ENCODE measurements at places on chromosomes 6 and 20. TPM values are rescaled to one million over a fixed set of nuclear protein-coding genes. Genes with fewer than 3 reads are reported as not detected.
A peak's percentile ranks its signal among the peaks of the same experiment; 100 is the strongest.

GRCh38 chr6:121335087-121336008, 1.1 kb upstream of the TBC1D32 start:
- no peak for DNase-seq

- no peak for DNase-seq
Measured at GRCh38 chr20:33079259-33079658, at the start of gene BPIFB4. Gene BPIFB4 (plus strand): TSS chr20:33079643. CDS start chr20:33081527, 1,884 bp downstream.

DNA sequence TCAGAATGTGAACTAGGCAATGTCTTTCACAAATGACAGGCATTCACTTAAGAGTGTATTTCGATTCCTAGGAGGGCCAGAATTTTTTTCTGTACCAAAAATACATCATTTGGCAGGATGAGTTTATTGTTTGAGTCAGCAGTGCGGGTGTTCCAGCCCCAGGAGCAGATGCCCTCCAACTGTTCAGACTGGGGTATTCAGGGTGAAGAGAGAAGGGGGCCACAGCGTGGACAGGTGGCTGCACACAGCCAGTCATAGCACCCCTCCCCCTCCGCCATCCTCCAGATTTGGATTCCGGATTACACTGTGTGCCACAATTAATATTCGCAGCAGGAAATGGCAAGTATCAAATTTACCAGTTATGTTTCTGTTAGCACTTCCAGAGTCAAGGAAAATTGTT, 38.6 kb downstream of the RIPOR2 start:
- no peak for DNase-seq

GRCh38 chr6:39157511-39157910, 42.5 kb upstream of the SAYSD1 start:
- no peak for DNase-seq

Gene SIRPB1
- polyA plus RNA-seq = 1.6 TPM

Gene DSP
- polyA plus RNA-seq = 0.41 TPM

Gene ANKRD6
- 21.4 TPM for polyA plus RNA-seq

- DNase-seq = no peak
Measured at GRCh38 chr6:30157999-30158398, 3.0 kb downstream of the TRIM10 start.

DNA sequence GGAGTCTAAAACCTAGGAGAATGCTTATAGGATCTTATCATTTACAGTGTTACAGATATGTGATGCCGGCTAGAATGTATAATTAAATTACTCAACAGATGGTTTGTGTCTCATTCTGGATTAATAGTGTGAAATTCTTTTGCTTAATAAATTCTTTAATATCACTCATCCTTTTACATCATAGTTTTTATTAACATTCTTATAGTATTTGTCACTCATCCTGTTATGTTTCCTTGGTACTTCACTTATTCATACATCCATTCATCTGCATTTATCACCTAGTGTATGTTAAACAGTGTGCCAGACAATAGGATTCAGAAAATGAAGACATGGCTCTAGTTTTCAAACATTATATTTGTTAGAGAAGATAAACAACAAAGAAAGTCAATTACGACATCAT, 468.7 kb downstream of the FRK start:
- DNase-seq = no peak

DNA sequence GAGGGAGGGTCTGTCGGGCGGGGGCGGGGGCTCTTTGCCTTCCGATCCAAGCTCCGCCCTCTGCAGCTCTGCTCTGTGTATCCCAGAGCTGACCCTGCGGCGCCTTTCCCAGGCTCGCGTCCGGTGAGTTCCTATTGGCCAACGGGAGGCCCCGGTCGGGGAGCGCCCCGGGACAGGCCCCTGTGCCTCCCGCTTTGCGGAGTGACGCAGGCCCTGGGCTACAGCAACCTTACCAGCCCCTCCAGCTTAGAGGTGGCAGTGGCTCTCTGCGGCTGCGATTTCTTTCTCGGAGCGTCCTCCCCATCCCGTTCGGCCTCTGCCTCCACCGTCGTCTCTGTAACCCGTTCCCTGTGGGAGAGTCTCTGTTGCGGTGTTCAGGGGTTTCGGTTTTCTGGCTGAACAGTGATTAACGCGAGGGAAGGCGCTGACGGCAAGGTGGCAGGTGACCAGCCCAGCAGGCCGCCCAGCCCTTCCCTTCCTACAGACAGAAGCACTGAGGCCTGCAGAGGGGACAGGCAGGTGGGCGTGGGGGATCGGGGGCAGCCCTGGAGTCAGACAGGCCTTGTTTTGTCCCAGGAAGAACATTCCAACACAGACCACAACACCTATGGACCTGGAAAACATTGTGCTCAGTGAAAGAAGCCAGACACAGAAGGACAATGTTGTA, 18.1 kb upstream of the CEBPB start:
- peak; percentile 91 for DNase-seq

DNA sequence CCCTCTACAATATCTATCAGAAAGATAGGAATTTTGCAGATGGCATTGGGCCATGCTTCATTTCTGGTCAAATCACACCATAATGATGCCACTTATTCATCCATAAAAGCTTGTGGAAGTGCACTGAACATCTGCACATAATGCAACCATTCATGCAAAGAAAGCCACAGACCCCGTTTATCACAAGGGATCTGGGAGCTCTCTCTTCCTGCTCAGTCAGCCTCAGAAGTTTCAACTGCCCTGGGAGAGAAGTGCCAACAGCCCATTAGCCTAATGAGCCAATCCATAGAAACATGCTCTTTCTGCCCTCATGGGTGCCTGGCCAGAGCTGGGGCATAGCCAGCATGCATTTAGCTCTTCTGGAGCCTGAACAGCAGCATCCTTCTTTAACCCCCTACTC, 85.8 kb downstream of the SLC35F1 start:
- no peak for DNase-seq

GRCh38 chr6:11368264-11368663, 135.8 kb upstream of the NEDD9 start:
- no peak for DNase-seq

DNA sequence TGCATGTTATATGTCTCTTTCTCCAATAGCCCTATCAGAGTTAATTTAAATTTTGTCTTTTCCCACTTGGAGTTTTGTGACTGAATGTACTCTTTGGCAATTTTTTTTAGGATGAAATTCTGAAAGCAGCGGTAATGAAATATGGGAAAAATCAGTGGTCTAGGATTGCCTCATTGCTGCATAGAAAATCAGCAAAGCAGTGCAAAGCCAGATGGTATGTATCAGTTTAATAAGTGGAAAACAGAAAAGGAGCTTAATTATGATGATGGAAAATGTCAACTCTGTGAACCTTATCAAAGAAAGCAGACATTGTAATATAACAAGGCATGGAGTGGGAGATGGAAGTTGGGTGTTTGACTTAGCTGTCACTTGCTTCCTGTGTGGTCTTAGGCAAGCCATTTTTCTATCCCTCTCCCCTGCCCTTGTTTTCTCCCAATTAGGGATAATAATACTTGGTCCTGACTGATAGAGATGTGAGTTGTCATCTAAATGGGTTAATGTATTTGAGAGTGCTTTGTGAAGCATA, 2.7 kb downstream of the CDC5L start:
- DNase-seq = no peak

GRCh38 chr20:46739431-46740213, 30.2 kb downstream of the SLC2A10 start:
- no peak for DNase-seq

DNA sequence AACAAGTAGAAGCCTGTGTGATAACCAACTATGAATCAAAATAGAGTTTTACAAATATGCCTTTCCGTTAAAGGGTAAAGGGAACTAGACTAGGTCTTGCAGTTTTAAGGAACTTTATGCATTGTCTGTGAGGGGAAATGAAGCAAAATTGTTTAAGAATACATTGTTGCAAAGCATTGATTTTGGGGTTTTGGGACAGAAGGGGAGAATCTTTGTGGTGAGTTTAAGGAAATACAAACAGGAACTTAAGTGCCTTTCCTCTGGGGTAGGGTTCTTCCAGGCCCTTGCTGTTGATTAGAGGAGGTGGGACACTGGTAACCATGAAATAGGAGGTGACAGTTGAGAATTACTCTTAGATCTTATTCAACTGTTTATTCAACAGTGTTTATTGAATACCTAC, 4.7 kb downstream of the MAPK14 start:
- no peak for DNase-seq

Gene LY6G6C
- polyA plus RNA-seq = not detected

Gene BPIFB1
- polyA plus RNA-seq = 0.05 TPM

DNA sequence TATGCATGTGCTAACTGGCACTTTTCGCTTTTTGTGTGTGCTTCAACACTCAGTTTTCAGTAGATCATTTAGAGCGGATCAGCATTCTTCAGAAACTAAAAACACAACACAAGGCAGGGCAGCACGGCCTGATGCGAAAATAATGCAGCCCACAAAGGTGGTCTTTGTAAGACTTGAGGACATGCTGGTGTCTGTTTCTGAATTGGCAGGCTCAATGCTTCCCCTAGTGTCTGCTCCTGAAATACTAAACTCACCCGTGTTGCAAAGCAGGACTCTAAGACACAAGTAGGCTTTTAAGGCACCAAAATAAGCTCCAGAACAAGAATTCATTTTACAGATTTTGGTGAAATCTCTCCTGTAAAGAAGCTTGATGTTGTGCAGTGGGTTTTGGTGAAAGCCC, 676.5 kb downstream of the TENT5A start:
- no peak for DNase-seq

Gene NINL
- 28.3 TPM for polyA plus RNA-seq

DNA sequence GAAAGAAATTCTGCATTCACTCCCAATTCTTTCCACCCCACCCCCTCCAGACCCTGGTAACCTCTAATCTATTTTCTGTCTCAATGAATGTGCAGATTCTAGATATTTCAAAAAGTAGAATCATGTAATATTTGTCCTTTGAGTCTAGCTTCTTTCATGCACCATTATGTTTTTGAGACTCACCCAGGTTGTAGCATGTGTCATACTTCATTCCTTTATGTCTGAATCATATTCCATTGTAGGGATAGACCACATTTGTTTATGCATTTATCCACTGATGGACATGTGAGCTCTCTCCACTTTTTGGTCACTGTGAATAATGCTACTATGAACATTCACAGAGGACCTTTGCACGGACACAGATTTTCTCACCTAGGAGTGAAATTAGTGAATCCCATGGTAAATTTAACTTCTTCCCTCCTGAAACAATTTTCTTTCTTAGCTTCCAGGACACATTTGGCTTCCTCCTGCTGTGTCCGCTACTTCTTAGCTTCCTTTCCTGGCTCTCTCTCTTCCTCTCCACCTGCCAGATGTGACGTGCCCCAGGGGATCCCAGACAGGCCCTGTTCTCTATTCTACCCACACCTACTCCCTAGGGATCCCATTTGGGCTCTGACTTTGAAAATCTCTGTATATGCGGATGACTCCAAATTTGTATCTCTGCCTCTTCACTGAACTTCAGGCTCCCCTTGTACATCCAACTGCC, 24.1 kb upstream of the ARFGEF2 start:
- no peak for DNase-seq

GRCh38 chr6:120951258-120951657, 383.0 kb downstream of the TBC1D32 start:
- DNase-seq = no peak

Gene GPSM3
- polyA plus RNA-seq = 31.1 TPM

DNA sequence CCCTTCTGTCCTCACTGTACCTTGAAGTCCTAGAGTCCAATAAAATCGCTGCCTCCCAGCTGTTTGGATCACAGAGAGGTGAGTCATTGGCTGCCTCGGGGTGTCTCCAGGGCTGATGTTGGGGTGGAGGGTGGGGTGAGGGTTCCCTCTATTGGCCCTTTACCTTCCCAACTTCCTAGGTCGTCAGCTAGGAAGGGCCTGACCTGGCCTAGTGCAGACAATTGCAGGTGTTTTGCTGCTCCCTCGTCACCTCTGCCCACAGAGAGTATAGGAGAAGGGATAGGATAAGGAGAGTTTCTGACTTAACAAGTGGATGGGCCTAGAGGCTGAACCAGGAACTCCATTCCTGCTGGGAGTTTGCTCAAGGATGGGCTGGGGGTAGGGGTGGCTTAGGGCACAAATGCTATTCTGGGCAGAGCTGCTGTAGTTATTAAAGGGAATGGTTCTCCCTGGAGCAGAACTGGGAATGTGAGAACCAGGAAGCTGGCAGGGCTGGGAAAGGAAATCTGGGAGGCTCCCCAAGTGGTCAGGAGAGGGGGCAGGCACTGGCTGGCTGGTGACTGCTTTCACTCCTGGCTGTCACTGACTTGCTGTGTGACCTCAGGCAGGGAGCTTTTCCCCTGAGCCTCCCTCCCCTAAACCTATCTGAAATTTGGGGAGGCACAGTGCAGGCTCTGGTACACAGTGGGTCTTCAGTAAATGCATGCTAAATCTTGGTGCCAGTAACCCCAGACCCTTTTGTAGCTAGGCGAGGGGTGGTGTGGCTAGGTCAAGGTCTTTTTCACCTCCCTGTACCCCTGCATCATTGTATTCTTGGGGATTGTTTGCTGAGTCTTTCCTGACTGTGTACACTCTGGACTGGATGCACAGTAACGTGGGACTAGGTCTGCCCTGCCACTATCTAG, 1.5 kb downstream of the TP53INP2 start:
- DNase-seq = no peak

- no peak for DNase-seq
Measured at GRCh38 chr20:18858816-18859215, 45.2 kb downstream of the SCP2D1 start.

GRCh38 chr6:165883851-165884640, 221.0 kb upstream of the PDE10A start:
- no peak for DNase-seq

GRCh38 chr6:137827411-137827940, 39.6 kb upstream of the TNFAIP3 start:
- DNase-seq = no peak

GRCh38 chr6:10381830-10382208, 33.1 kb downstream of the TFAP2A start:
- no peak for DNase-seq

- no peak for DNase-seq
Measured at GRCh38 chr6:37745748-37746147, 48.1 kb upstream of the MDGA1 start.

GRCh38 chr20:58595167-58595566, 55.9 kb upstream of the STX16 start:
- no peak for DNase-seq

- DNase-seq = peak; percentile 39
Measured at GRCh38 chr6:168138436-168138835, 59.4 kb upstream of the FRMD1 start.

DNA sequence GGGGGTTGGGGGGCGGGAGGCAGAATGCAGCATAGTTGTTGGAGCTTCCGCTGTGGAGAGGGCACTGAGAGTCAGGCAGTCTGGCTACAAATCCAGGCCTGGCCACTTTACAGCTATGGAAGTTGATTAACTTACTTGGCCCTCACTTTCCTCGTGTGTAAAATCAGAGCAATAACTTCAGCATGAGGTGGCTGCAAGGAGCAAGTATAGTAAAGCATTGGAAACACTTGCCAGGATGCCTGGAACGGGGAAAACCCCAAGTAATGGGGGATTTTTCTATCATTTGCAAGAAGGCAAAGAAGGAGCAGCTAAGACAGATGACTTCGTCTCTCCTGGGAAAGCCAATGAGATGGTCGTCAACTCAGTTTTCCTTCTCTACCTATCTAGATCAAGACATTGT, 35.8 kb downstream of the AGPAT4 start:
- DNase-seq = no peak

Gene PRKN
- polyA plus RNA-seq = 2.5 TPM

Gene OTOR
- polyA plus RNA-seq = not detected

DNA sequence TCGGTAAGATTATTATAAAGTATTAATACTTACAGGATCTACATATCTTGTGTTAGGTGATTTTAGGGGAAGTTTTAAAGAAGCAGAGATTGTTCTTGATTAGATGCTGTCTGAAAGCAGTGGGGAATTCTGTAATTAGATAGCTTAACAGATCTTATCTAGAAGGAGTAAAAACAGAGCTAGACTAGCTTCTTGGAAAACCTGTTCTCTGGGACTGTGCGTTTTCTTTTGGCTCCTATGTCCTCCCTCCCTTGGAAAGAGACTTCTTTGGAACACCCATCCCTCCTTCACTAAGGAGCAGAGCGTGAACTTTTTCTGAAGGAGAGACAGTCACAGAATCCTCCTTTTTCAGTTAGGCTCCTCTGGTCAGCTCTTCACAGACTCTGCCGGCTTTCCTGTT, 83.5 kb upstream of the ZNF184 start:
- no peak for DNase-seq

Gene SRSF12
- 0.25 TPM for polyA plus RNA-seq

All from aorta (tissue), 5 donors.